Muscle of arm (tissue), 14 donors: ENCODE measurements at places on chromosomes 7 and 10. TPM values are rescaled to one million over a fixed set of nuclear protein-coding genes. Genes with fewer than 3 reads are reported as not detected.

Gene FAM131B
- 2.0 TPM for polyA plus RNA-seq

Gene ITIH5
- polyA plus RNA-seq: not detected

Gene AGAP6
- polyA plus RNA-seq: 24.6 TPM

Gene LRIT1
- polyA plus RNA-seq: not detected

Gene ATG9B
- polyA plus RNA-seq: not detected

Gene FAM25G
- not detected for polyA plus RNA-seq

Gene CALML5
- polyA plus RNA-seq: not detected

- no peak for DNase-seq
Measured at GRCh38 chr10:92696606-92697383, 7.0 kb downstream of the HHEX start.

GRCh38 chr7:150003304-150003810, 129.6 kb downstream of the ATP6V0E2 start:
- DNase-seq: no peak

- DNase-seq: no peak
Measured at GRCh38 chr10:70715853-70716795, 43.8 kb downstream of the ADAMTS14 start.

- DNase-seq: no peak
Measured at GRCh38 chr10:79047875-79048638, 20.7 kb upstream of the ZMIZ1 start.

- DNase-seq: no peak
Measured at GRCh38 chr7:19971956-19972355, 198.5 kb upstream of the TMEM196 start.

- no peak for DNase-seq
Measured at GRCh38 chr7:32170838-32171237, 100.6 kb upstream of the PDE1C start.

GRCh38 chr7:57354679-57355338, 95.2 kb upstream of the ZNF716 start:
- no peak for DNase-seq

GRCh38 chr10:133158437-133158755, 1.6 kb upstream of the KNDC1 start:
- DNase-seq: no peak
